ENCODE measurements at places on chromosomes 1 and 21.

DNA sequence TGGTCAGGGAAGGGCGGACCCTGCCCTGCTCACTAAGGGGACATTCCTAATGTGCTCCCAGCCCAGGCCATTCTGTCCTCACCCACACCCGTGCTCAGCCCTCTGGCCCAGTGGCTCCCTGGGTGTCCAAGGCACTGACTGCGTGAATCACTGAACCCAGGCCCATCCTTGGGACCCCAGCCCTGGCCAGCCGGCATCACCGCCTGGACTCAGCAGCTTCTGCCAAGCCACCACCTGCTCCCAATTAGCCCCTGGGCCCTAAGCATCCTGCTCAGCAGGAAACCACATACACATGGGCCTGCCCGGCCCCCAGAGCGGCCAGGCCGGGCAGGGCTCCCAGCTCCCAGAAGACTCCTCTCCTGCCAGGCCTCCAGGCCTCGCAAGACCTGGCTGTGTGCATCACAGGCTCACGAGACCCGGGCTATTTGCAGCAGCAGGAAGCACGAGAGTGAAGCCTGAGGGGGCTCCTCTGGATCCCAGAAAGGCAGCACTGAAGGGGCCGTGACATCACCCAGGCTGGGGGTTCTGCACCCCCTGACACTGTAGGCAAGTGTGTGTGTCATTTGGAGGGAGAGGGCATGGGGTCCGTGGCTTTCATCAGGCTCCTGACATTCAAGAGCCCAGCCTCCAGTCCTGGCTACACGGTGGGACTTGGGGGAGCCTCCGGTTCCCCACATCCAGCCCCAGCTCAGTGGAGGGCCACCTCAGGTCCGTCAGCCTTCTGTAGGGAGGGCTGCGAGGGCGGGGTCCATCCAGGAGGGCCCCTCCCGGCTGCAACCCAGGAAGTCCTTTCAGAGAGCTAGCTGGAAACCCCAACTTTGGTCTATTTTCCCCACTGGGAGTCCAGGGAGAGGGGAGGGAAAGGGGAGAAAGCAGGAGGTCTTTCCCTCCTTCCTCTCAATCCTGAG is 1.6 kb downstream of the MFAP2 start:
- ATAC-seq, result peak; percentile 89

DNA sequence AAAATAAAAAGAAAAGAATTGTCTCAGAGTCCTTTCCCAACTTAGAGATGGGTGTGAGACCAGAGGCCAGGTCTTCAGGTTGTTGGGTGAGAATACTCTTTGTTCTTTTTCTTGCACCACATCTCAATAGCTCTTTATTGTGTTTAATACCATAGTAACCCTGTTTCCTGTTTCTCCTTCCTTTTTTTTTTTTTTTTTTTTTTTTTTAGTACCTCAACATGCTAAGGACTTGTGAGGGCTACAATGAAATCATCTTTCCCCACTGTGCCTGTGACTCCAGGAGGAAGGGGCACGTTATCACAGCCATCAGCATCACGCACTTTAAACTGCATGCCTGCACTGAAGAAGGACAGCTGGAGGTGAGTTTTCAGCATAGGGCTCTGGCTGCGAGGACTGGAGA is 24.4 kb downstream of the CELF3 start:
- no peak for ATAC-seq

DNA sequence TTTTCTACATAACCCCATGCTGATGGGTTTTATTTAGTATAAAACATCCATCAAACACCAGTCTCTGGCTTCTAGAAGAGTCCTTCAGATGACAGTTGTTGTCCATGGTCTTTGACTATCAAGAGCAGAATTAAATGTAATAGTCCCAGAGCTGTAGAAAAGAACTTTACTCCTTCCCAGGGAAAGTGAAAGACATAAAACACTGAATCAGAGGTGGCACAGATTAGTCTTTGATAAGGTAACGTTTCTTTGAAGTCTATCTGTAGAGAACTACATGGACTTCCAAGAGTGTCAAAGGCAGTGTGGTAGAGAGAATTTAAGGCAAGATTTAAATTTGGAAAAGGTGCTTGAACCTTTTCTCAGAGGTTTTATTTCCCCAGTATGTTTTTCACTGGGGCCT is 21.9 kb downstream of the SYNC start:
- ATAC-seq, result no peak

DNA sequence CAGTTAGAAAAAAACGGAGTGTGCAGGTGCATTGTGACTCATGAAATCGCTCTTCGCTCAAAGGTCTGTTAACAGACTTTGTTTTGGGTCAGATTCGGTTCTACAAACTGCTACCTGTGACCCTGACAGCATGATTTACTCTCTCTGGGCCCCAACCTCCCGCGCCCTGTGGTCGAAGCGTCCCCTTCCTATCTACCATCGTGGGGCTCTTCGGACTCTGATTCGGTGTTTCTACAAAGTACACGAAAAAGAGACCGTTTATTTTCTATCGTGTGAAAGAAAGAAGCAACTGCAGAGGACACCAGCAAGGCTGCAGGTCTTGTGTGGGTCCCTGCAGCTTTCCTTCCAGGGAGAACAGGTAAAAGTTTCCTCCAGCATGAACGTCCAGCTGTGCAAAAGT is 29.4 kb upstream of the SLC19A1 start:
- ATAC-seq, result no peak

DNA sequence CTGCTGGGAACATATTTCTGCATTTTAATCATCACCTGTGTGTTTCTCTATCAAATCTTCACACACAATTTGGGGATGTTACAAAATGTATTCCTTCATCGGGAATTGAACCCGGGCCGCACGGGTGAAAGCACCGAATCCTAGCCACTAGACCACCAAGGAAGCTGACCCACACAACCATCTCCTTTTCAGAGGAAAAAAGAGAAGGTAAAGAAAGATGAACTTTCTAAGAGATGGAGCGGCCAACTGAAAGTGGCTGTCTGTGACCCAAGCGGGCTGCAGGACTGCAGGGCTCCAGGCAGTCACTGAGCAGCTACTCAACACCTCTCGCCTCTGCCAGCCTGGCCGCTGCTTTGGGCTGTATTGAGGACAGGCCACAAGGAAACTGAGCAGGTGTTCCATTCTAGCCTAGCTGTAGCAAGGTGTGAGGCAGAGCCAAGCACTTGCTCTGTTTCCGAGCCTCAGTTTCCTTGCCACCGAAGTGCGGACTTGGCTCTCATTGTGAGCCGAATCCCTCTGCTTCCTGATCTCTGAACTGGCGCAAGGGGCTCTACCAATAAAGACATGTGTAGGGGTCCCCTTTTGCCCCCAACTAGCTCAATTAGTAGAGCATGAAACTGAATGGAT is 156.9 kb upstream of the NBPF11 start:
- no peak for ATAC-seq
